Spinal cord (tissue), 10 donors: ENCODE measurements at places on chromosomes 16 and 17.
A peak's percentile ranks its signal among the peaks of the same experiment; 100 is the strongest.

- no peak for DNase-seq
Observed at GRCh38 chr16:57677622-57678369, 9.7 kb downstream of the ADGRG3 start.

DNA sequence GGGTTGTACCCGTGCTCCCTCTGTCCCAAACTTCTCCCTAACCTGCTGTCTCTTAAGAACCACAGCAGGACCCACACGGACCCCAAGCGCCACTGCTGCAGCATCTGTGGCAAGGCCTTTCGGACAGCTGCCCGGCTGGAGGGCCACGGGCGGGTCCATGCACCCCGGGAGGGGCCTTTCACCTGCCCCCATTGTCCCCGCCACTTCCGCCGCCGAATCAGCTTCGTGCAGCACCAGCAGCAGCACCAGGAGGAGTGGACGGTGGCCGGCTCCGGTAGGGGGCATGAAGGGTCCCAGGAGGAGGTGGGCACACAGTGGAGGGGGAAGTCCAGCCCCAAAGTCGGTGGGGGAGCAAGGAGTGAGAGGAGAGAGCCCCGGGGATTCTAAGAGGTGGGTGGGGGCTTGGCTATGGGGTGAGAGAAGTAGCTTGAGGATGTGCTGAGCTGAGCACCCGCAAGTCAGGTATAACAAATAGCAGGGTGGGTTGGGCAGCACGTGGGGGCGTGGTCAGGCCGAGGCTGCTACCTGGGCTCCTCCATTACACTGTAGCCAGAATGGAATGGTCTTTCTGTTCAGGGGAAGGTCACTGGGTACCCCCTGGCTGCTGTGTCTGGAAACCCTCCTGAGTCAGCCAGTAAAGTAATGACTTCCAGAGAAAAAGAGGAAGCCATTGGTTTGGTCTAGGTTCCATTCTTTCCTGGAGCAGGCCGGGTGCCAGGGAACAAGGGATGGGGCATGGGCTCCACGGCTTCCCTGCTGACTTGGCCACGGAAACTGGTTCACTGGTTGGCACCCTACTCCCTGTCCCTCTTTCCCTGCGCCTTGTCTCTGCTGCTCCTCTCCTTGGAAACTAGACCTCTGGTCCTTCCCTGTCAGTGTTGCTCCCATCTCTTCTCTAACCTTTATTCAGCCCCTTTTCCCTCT is 7.1 kb downstream of the PRSS53 start:
- no peak for DNase-seq

- DNase-seq = no peak
Observed at GRCh38 chr17:29138184-29138955, 41.8 kb downstream of the MYO18A start.

DNA sequence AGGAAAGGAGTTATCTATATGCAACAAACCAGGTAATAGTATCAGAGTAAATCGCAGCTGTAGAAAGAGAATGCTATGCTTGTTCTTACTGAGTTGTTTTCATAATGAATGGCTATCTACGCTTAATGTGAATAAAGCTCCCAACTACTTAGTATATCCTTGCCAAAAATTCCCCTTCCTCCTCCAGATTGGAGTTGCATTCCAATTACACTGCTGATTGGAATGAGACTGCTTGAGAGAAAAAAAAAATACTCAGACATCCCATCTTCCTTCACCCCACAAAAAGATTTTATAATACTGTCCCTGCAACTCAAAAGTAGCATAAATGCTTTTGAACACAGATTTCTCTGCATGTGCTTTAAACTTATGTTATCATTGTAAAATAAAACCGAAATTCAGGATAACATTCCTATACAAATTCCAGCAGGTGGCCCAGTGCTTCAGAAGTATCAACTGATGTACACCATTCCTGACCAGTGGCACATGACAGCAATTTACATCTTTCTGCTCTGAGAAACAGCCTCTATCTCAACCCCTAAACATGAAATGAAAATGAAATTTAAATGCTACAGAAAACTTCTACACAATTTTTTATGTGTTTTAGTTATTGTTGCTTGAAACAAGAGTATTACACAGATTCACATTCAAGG is 47.0 kb downstream of the SMURF2 start:
- no peak for DNase-seq

DNA sequence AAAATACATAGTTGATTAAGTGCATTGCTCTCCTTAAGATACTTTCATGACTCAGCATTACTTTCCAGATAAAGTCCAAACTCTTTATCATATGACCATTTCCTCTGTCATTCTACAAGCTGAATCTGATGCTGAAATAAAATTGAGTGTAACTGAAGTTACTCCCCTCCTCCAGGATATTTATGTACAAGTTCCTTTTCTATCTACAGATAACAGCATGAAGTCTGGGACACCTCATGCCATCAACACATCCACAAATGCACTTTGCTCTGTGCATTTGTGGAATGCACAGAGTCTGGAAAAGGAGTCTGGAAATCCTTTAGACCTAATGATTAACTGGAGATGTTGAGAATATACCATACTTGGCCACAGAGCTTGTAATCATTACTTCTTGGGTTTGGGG is 60.5 kb downstream of the ACSM2B start:
- DNase-seq = no peak

DNA sequence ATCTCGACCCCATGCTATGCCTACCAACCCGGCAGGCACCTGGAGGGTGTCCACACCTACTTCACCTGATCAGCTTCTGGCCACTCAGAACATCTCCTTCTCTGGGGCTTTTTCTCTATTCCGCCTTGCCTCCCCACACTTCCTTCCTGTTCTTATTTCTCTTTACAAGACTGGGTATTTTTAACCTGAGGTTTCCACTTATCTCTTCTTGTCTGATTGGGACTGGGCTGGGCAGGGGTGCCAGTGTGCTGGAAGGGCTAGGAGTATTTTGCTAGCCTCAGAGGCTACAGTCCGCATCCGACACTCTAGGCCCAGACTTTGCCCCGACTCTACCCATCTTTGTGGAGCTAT is 26.2 kb upstream of the ZNF652 start:
- DNase-seq = no peak

DNA sequence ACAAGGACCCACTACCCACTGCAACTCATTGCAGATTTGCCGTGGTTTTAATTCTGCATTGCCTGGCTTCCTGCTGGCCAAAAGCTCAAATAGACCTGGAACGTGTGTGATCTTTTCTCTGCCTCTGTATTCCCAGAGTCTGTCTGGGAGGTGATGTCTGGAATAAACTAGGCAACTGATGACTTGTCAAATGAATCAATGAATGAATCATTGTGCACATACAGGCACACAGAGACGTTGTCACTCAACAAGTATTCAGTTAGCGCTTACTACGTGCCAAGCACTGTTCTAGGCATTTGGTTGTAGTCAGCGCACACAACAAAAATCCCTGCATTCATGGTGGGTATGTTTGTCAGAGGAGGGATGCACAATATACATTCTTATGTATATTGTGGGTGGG is 8.9 kb downstream of the TMEM132E start:
- DNase-seq = no peak

DNA sequence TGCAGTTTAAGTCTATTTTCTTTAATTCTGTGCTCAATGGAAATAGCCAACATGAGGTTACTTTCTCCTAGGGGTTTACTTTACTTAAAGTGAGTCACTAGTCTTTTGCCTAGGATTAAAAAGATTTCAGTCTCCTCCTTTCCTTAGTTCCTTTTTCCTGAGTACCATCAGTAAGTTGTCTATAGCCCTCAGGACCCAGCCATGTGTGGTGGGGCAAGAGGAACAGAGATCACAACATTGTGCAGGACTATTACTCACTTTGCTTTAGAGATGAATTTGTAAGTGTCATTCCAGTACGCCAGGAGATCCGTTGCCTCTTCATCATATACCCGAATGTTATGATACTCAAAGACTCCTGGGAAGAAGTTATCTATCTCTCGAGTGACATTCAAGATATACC is 27.7 kb upstream of the CORO6 start:
- DNase-seq = no peak

GRCh38 chr17:31562376-31562840 is 170.9 kb downstream of the RAB11FIP4 start:
- DNase-seq = no peak

- no peak for DNase-seq
Observed at GRCh38 chr17:6457688-6458459, 13.6 kb downstream of the PIMREG start.

- DNase-seq = peak; percentile 86
Observed at GRCh38 chr16:71353736-71354135, 4.8 kb upstream of the CALB2 start.

DNA sequence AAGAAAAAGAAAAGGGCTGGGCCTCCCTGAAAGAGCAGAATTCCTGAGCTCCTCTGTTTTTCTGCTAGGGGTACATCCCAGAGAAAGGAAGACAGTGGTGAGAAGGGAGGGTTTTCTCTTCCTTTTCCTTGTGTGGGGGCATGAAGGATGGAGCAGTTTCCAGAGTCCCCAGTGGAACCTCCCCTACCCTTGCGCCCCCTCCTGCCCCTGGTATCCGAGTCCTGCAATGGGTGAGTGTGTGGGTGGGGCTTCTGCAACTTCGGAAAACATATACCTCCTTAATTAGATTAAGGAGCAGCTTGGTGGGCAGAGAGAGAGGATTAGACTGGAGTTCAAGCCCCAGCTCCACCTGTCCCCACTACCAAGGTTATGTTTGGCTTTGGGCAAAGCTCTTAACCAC is 5.4 kb upstream of the GIP start:
- DNase-seq = no peak

DNA sequence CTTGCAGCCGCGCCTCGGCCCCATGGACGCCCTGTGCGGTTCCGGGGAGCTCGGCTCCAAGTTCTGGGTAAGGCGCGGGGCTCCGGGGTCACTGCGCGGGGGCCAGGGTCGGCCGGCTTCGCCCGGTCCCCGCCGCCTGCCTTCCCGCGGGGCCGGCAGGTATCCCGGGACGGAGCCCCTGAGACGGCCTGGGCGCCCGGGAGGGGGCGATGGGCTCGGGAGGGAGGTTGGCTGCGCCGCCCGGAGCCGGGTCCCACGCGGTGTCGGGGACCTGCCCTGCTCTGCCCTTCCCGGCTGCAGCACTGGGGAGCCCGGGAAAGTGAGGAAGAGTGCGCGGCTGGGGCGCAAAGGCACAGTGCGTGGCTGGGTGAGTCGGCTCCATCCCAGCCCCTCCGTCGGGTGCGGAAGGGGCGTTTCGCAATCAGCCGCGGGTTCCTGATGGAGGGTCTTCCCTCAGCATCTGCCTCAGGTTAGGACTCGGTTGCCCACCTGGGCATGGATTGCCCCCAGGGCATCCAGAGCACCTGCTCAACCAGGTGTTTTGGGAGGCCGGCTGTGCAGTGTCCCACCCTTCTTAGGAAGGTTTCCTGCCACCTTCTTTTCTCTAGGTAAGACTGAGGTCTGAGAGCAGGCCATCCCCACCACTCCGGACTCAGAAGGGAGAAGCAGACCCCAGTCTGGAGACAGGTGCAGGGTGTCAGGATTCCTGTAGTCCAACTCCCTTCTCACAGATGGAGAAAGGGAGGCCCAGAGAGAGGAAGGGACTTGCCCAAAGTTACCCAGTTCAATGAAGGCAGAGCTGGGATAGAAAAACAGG is 442 bp downstream of the ABCC3 start:
- DNase-seq = no peak

- DNase-seq = no peak
Observed at GRCh38 chr17:63309021-63309420, 137.1 kb downstream of the CYB561 start.

DNA sequence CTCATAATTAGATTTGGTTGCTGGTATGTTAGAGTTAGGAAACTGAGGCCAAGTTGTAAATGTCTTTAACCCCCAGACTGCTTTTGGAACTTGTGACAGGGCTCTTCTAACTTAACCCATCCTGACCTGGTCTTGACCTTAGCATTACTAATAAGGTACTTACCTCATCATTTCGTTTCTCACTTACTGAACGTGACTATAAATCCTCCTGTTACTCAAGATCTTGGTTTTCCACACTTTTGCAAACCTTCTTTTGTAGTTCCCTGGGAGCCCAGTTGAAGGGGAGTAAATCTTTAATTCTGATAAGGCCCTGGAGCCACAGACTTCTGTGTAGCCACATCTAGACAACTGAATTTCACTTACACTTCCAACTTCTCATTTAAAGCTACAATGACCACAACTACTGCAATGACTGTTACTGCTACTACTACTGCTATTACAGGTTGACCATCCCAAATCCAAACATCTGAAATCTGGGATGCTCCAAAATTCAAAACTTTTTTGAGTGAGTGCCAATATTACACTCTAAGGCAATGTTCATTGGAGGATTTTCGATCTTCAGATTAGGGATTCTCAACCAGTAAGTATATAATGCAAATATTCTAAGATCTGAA is 248.8 kb upstream of the TBX2 start:
- no peak for DNase-seq

DNA sequence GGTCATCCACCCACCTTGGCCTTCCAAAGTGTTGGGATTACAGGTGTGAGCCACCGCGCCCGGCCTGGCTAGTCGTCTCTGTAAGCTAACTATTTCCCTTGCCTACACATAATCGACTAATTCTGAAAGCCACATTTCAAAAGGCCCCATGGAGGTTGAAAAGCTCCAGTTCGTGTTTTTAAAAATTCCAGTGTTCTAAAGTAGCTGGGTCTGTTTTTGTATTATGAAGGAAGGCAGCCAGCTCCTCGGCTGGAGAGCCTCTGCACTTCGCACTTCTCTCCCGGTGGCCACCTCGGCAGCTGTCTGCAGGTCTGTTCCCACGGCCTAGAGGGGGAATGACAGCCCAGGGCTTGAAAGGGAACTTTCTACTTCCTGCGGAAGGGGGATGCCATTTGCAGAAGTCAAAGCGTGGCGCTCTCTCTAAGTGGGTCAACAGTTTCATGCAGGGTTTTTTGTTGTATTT is 16.9 kb downstream of the HASPIN start:
- no peak for DNase-seq

- DNase-seq = no peak
Observed at GRCh38 chr17:3037259-3037658, 26.1 kb downstream of the OR1D5 start.

GRCh38 chr17:80701730-80702129 is 157.1 kb downstream of the RPTOR start:
- DNase-seq = no peak

- DNase-seq = no peak
Observed at GRCh38 chr16:28258567-28258966, 33.8 kb upstream of the SBK1 start.

DNA sequence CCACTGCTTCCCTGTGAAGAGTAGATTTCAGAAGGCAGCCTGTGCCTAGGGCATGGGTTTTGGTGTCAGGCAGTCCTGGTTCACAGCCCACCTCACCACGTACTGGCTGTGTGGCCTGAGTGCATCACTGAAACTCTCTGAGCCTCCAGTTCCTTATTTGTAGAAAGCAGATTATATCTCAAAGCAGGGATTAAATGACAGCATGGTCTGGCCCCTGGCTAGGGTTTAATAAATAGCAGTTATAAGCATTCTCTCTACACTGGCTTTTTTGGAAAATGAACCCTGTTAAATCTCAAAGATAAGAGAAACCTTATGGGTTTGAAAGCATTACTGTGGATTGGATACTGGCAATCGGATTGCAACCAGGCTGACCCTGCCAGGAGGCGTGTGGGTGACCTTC is 2.9 kb upstream of the MT1M start:
- no peak for DNase-seq

DNA sequence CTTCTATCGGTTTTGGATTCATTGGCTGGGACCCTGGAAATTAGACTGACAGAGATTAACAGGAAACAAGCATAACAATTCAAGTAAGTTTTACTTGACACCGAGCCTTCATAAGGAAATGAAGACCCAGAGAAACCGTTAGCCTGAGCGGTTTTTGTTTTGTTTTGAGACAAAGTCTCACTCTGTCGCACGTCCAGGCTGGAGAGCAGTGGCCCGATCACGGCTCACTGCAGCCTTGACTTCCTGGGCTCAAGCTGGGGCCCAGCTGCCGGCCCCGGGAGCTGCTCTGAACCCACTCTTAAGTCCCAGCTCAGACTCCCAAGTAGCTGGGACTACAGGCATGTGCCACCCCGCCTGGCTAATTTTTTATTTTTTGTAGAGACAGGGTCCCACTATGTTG is 321.3 kb downstream of the SEC14L1 start:
- DNase-seq = no peak
